ENCODE measurements at places on chromosomes 4 and X. TPM values are rescaled to one million over a fixed set of nuclear protein-coding genes. Genes with fewer than 3 reads are reported as not detected.

DNA sequence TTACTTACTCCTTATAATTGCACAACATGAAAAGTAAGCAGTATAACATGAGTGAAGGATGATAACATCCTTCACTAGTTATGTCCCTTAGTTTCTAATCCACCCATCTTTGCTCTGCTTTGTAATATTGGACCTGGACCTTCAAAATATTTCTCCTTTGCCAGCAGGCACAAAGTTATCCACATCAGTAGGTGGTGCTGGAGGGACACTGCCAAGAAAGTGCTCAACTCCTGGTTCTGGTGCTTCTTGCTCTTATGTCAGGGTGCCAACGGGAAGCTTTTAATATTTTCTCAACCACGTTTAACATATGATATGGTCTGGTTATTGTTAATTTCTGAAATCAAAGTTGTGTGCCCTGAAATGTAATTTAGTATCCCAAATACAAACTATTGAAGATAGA is 49.1 kb downstream of the TMEM165 start:
- no peak for DNase-seq

- no peak for DNase-seq
Measured at GRCh38 chr4:38780833-38781484, 1.8 kb downstream of the TLR10 start.

DNA sequence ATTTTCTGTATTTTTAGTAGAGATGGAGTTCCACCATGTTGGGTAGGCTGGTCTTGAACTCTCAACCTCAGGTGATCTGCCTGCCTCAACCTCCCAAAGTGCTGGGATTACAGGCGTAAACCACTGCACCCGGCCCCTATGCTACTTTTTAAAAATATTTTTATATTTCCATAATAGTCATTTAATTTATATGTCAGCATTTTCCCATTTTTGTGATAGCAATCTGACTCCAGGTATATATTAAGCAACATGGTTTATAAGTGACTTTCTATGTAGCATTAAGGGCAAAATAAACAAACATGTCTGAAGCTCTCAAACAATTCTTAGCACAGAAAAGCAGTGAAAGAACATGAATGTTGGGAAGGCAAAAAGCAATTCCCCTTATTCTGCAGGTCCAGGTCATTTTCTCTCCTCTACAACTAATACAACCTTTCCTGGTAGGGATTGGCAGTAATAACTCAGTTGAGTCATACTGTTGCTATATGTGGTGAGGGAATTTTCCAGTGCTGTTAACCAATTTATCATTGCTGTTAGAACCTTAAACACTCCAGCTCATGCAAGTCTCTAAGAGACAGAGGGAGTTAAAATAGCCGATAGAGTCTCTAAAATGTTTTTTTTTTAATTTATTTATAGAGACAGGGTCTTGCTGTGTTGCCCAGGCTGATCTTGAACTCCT is 24.0 kb downstream of the SMIM14 start:
- DNase-seq: no peak

DNA sequence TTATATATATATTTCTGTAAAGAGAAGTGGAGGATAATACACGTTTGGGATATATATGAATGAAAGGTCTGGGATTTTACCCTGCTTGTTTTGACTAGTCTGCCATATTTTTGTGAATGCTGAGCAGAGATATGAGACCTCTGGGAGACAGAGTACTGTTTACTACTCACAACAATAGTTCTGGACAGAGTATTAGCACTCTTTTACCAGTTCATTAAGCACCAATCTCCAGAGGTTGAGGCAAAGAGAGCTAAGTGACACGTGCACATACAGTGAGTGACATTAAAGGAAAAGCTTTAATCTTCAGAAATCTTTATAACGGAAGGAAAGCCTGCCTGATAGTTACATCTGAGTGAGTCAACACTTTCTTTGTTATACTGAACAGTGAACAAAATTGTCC is 1452.7 kb upstream of the TENM3 start:
- DNase-seq: no peak

- no peak for DNase-seq
Measured at GRCh38 chrX:267771-268261, 13.4 kb upstream of the PLCXD1 start.

DNA sequence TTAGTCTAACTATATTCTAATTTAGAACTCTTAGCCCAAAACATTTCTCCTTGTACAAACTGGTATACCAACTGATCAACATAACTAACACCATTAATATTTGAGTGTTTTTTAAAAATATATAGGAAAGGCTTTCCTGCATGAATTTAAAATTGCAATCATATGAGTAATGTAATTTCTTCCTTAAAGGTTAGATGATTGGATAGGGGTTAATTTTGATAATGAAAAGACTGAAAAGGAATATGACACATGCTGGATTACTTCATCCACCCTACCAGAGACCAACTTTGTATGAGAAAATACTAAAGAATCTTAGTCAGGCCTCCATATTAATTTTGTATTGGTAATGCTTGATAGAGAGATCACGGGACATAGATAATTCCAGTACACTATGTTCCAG is 25.1 kb upstream of the PLS3 start:
- no peak for DNase-seq

GRCh38 chr4:93658443-93658842 is 170.1 kb upstream of the ATOH1 start:
- no peak for DNase-seq

Gene AWAT2
- total RNA-seq: not detected

Gene HSD17B13
- total RNA-seq: 1.4 TPM

Gene C1QTNF7
- 1.8 TPM for total RNA-seq

Gene RPS6KA3
- total RNA-seq: 38.3 TPM

Gene FAM184B
- not detected for total RNA-seq

Gene TAF1
- 36.9 TPM for total RNA-seq
